ENCODE measurements at places on chromosomes 16 and 17.

- no peak for DNase-seq
Measured at GRCh38 chr16:31357324-31358109, 2.5 kb downstream of the ITGAX start.

DNA sequence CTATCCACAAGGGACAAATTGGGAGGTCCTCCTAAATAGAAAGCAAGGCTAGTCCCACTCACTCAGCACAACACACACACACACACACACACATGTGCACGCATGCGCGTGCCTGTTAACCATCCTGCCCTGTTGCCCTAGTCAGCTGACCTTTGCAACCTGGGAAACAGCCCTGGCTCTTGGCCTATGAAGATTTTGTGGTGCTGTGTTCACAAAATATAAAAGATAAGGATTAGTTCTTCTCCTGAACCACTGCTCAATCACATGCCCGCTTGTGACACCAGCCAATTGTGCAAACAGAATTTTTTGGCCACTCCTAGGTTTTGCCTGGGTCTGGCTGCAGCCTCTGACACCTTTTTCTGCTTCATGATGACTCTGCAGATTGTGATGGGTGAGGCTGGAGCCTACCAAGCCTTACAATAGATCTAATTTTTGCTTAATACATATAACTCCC, 3.3 kb upstream of the CES1 start:
- DNase-seq = no peak

GRCh38 chr16:52543654-52544053, 3.3 kb downstream of the TOX3 start:
- DNase-seq = no peak

DNA sequence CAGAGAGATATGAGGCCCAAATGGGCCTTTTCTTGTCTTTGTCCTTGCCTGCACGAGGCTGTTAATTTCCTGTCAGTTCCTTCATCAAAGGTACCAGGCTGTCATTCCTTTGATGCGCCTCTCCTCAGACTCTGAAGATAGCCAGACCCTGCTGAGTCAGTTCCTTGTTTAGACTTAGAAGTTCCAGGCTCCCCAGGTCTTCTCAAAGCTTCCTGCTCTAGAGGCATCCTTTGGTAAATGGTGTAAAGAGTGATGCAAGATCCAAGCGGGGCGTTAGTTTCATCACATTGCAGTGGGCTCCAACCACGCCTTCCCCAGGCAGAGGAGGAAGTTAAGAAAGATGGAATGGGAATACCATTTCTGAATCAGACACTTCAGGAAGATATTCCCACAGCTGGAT, 4.0 kb upstream of the CDH11 start:
- no peak for DNase-seq

- peak; percentile 92 for DNase-seq
Measured at GRCh38 chr16:50368410-50369132, at the start of gene BRD7. BRD7 (minus strand) TSS chr16:50368988; CDS start chr16:50368774, 214 bp downstream.

DNA sequence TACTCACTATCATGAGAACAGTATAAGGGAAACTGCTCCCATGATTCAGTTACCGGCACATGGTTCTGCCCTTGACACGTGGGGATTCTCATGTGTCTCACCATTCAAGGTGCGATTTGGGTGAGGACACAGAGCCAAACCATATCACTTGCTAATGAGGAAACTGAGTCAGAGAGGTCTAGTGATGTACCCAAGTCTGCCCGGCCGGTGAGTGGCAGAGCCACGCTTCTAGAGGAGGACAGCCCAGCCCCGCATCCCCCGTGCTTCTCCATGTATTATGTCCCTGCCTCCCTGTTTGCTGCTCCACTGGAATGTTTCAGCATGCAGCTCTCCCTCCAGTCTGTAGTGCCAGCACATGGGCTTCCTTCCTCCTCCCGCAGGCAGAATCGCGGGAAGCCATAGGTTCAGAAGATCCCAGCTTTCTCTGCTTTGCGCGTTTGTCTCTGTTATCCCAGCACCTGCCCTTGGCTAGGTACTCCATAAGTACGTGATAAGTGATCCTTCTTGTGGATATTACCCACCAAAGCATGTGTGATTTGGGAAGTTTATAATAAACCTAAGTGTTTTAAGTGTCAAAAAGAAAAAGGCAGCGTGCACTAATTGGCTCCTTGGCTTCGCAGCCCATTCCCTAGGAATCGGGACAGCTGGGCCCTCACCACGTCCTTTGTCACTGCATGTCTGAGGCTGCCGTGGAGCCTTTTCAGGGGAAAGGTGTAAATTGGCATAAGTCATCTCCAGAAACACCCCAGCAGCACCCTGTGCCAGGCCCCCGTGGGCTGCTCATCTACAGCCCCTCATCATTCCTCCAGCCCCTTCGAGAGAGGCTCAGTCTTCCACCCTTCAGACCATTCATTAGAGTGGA, 103.8 kb downstream of the CLEC16A start:
- DNase-seq = no peak

- DNase-seq = no peak
Measured at GRCh38 chr16:50006964-50007363, 18.1 kb upstream of the CNEP1R1 start.

DNA sequence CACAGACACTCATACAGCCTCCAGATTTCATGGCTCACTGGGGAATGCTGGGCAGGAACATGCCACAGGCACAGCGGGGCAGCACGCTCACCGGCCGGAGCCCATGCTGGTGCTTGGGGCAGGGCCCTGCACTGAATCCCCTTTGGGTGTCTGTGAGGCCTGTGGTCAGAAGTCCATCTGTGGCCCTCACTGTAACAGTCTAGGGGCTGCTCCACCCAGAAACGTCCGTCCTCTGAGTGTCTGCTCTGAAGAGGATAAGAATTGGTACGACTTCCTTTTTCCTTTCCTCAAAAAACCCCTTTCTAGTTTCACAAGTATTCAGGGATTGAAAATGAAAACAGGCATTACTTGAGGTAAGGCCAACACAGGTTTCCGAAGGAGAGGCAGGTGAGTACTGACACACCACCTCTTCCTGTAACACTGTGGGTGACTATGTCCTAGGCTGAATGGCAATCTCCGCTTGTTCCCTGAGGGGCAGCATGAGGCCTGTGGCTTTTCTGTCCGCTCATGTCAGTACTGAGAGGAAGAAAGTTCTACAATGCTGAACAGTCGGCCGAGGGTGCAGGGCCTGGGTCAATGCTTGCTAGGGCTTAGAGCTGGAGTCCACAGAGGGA, 42.5 kb downstream of the TMEM11 start:
- DNase-seq = no peak

DNA sequence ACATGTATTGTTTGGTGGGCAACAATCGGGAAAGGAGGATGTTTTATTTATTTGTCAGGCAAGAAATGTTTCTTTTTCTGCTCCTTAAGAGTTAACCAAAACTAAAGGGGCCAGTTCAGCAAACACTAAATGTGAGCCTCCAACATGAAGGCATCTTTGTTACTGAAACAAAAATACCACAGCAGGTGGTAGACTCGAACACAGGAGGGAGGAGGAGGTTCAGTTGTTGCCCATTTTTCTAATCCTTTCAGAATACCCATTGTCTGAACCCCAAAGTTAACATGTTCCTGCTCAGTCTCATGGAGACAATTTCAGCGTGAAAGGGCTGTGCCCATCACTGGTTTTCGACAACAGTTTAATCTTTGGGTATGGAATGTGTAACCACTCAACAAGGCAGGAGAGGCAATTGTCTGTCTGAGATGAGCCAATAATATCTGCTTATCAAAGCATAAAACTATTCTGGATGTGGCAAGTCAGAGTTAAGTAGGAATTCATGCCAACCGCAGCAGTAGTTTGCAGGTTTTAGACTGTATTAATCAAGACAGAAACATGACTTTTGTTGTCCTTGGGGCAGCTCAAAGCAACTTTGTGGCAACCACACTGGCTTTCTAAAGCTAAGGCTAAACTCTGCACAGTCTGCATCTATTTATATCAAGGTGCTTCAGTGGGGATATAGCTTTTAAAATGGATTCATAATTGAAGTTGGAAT, 211.7 kb downstream of the FTO start:
- no peak for DNase-seq

GRCh38 chr17:38704606-38705522, at the start of gene MLLT6:
MLLT6 (plus strand) TSS chr17:38705273; CDS start chr17:38705633, 360 bp downstream.
- peak; percentile 82 for DNase-seq

DNA sequence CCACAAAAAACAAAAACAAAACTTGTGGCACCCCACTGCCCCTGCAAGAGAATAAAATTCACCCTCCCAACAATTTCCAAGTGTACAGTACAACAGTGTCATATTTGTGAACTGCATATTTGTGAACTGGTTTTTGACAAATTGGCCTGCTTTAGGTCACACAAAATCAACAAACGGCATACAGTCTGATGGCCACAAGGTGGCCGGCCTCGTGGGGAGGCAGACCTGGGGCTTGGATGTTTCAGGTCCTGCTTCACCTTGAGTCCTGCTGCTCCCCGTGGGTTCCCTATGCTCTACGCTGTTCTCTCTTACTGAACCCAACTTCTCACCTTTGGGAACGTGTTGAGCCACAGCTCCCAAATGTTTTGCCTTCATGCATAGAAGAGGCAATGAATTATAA, 102.2 kb downstream of the CDK5R1 start:
- no peak for DNase-seq

DNA sequence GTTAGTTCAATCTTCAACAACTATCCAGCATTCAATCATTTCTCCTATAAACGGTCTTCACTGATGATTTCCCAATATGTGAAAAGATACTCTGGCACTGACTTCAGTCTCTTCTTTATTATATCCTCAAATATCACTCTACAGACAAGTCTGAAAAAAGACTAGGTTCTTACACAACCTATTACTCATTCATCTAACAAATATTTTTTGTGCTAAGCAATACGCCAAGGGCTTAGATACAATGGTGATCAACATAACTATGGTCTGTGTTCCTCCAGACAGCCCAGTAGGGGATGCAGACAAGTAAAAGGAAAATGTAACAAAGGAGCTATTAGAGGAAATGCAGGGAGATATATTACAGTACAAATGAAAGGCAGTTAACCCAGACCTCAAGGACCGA, 63.9 kb downstream of the MYO1D start:
- no peak for DNase-seq

- DNase-seq = no peak
Measured at GRCh38 chr16:11025120-11025531, 80.8 kb downstream of the CLEC16A start.

GRCh38 chr16:48330841-48331192, 54.4 kb downstream of the SIAH1 start:
- DNase-seq = no peak

GRCh38 chr16:74667255-74667700, 601 bp upstream of the RFWD3 start:
- peak; percentile 58 for DNase-seq

GRCh38 chr16:11429823-11430222, 84.6 kb downstream of the RMI2 start:
- no peak for DNase-seq

DNA sequence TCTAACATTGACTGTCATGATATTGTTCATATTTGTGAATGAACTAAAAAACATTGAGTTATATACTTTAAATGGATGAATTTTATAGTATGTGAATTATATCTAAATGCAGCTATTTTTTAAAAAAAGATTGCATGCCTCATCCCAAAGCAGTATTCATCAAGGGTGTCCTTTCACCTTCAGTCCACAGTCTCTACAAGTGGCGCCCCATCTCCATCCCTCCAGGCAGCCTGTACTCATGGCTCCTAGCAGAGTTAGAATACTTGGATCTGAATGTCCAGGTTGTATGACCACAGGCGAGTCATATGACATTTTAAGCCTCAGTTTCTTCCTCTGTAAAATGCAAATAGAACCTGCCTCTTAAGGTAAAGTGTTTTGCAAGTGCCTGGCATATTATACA, 69.8 kb downstream of the TMEM100 start:
- DNase-seq = no peak

- DNase-seq = peak; percentile 65
Measured at GRCh38 chr17:48012151-48012520, 25.5 kb downstream of the COPZ2 start.

DNA sequence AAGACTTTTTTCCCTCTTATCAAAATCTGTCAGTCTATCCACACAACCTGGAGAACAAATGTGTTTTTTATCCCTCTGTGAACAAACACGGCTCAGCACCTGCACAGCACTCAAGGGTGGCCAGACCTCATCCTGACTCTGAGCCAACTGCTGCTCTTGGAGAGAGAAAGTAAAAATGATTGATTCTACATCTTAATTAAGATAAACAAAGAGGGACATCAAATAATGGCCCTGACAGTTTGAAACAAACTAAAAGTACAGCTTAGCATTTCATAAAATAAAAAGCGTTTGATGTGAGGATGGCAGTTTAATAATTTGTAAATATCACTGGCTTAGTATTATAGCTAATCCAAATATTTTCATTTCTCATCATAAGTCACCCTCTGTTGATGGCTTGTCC, 106.2 kb downstream of the SNX11 start:
- no peak for DNase-seq
